ENCODE measurements at places on chromosomes 5 and 9. TPM values are rescaled to one million over a fixed set of nuclear protein-coding genes. Genes with fewer than 3 reads are reported as not detected.

- no peak for DNase-seq
These were observed 673.9 kb upstream of the KLF4 start for GRCh38 chr9:108163321-108164005.

TMC1 gene
- not detected for total RNA-seq

WDR38 gene
- not detected for total RNA-seq

GRCh38 chr9:82570226-82570625 is 492.7 kb downstream of the RASEF start:
- DNase-seq, result peak; percentile 21

OR1J2 gene
- total RNA-seq, result not detected

GRCh38 chr5:90981177-90981576 is 401.9 kb downstream of the ARRDC3 start:
- DNase-seq, result no peak

GRCh38 chr5:170171811-170172210 is 61.0 kb upstream of the C5orf58 start:
- no peak for DNase-seq

DNA sequence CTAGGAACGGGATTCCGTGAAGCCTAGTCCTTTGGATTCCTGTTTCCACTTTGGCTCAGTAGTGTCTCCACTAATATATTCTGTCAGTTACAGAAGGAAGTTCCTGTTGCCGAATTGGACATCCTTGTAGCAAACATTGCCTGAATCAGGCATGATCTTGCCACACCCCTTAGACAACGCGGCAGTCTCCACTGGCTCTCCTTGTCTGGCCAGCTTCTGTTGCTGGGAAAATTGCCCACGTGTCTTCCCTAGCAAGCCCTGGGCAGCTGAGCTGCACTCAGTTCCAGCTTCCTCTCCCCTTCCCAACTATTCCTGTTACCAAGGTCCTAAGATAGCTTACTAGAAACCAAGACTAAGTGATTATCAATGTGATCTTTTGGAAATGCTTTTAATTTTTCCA is 316.6 kb upstream of the RIOK2 start:
- no peak for DNase-seq

IRX2 gene
- 3.0 TPM for total RNA-seq

EIF4EBP3 gene
- total RNA-seq, result 7.3 TPM

DNA sequence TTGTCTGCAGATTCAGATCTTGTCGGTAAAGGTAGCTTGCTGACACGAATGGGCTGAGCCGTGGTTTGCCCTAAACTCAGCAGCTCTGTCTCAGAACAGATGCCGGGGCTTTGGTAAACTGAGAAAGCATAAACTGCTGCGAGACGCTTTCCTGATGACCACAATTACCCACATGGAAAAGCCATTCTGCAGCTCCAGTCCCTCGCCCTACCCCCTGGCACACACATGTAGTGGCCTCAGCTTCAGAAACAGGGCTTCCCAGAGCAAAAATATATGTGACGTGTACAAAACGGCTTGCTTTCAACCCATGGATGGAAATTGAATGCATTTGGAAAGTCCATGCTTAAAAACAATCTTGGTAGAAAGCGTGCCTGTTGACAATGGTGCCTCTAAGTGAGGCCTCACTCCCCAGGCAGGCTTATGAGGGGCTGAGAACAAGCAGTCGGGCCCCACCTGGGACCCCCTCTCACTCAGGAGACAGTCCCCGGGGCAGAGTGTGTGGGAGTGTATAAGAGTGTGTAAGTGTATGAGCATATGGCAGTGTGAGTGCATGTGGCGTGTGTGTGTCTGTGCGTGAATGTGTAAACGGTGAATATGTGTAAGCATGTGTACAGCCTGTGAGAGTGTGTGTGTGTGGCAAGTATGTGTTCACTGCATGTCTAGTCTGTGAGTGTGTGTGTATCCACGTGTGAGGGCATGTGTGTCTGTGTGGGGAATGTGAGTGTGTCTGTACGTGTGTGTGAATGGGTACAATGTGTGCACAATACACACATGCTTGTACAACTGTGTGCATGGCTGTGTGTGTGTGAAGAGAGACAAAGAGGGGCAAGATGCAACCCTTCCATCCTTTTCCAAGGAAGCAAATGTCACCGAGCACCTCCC is 88.2 kb upstream of the SMIM23 start:
- DNase-seq, result no peak

CCDC192 gene
- not detected for total RNA-seq

IL31RA gene
- total RNA-seq, result not detected

DNA sequence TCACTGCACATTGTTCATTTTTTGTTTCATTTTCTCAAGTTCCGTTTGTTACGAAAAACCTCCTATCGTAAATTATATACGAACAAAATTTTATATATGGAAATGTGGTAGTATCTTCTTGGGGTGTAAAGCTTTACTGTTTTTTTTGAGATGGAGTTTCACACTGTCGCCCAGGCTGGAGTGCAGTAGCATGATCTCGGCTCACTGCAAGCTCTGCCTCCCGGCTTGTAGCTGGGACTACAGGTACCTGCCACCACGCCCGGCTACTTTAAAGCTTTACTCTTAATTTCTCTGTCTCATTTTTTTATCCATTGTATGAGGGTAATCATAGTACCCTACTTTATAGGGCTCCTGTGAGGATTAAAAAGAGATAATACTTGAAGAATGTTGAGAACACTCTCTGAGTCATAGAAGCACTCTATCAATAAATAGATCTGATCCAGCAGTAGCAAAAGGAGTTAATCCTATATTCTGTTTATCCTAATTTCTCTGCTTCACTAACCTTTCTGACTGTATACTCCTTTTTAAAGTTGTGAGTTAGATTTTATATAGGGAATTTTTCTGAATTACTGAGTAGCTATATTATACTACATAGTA is 5.6 kb upstream of the LRRC70 start:
- no peak for DNase-seq

SPATA31C1 gene
- total RNA-seq, result not detected

- no peak for DNase-seq
These were observed 621 bp downstream of the PCDHGA11 start for GRCh38 chr5:141421489-141421855.

KIF24 gene
- total RNA-seq, result 0.33 TPM

IRX4 gene
- not detected for total RNA-seq

SOHLH1 gene
- not detected for total RNA-seq

DAB2 gene
- 33.9 TPM for total RNA-seq

NEURL1B gene
- total RNA-seq, result 9.9 TPM

DNA sequence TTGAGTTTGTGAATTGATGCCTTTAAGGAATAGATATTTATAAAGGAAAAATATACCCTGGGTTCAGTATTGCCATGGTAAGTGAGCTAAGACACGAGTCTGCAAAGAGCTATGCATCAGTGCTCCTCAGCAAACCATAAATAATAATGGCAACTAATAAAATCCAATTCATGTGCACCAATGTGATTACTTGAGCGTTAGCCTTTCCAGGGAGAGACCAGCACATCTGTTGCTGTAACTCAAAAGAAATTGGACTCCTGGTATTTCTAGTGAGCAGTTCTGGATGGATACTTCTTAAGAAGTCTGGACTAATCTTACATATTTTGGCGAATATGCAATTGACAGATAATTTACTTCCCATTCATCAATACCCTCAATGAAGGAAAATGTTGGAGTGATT is 373.3 kb downstream of the ARHGEF28 start:
- no peak for DNase-seq

- DNase-seq, result no peak
These were observed 84.3 kb upstream of the MELK start for GRCh38 chr9:36488389-36488756.

RMI1 gene
- 4.3 TPM for total RNA-seq

DNA sequence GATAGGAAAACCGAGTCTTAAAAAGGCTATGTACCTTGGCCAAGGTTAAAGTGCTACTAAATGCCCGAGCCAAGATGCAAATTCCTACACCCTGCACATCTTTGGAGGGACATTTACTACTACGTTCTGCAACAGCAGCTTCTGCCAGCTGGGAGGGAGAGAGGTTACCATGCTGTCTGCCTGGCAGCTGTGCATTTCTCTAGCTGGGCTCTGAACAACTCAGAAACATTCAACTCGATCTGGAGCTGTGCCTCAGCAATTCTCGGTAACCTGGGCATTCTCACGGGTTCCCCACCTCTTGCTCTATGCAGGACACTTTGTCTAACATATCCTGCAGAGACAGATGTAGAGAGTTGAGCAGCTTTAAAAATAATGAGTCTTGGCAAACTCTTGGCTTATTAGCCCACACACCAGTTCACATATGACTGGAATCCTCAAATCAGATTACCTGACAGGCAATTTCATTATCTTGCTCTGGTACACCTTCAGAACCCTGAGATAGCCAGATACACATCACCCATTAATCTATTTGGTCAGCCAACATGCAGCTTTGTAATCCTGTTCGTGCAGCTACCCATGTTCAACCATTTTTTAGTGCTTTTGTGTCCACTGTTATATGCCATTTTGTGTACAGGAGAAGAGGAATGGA is 115.8 kb downstream of the EFNA5 start:
- no peak for DNase-seq

DNA sequence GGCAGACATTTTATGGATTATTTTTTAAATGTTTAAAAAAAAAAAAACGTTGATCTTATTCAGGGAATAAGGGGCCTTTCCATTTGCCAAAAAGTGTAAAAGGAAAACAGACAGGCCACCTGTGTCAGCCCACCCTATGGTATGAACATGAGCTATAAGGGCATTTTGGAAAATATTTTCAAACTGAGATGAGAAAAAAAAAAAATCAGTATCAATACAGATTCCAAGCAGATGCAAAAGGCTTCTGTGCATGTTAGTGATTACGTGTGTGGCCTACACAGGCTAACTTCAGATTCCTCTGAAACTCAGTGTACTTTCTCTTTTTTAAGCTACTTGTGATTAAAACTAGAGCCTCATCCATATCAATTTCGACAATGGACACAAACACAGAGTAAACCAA is 189.9 kb downstream of the BNC2 start:
- no peak for DNase-seq

FLT4 gene
- 6.3 TPM for total RNA-seq

DNA sequence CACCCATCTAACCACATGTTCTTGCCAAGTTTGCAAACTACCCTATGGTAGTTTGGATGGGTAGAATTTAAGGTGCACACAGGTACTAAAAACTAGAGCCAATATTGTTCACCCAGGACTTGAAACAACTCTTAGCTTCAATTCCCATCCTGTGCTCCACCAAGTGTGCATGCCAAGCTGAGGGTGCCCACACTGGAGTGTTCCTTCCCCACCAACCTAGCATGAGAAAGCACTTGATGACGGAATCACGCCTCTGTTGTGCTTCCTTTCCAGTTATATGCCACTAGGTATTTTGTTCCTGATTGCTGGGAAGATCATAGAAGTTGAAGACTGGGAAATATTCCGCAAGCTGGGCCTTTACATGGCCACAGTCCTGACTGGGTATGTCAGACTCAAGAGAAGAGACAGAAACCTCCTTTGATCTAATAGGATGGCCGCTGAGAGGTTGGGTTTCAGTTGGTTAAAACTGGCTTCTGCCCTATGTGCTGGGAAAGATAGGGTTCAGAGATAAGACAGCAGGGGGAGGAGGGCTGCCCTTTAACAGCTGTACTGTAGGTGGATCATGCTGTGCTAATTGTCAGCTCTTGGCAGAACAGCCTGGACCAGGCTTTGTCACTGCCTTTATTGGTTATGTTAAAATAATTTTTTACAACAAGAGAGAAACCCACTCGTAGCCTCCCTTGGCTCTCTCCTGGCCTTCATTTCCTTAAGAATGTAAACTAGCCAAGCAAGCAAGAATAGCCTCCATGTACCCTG is 83.5 kb downstream of the SLC1A1 start:
- DNase-seq, result no peak

- no peak for DNase-seq
These were observed 387.9 kb downstream of the MAT2B start for GRCh38 chr5:163893281-163893680.
